ENCODE measurements at places on chromosomes 1 and 21.

DNA sequence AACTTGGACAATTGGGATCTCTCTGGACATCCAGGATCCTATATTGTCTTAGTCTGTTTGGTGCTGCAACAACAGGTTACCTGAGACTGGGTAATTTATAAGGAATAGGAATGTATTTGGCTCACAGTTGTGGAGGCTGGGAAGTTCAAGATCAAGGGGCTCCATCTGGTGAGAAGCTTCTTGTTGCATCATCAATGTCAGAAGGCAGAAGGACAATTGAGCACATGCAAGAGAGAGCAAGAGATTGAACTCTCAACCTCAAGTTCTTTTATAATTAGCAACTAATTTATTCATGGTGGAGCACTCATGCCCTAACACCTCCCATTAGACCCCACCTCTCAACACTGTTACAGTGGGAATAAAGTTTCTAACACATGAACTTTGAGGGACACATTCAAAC lies 124.7 kb upstream of the ETV3 start:
- DNase-seq, result no peak

- DNase-seq, result no peak
Measured at GRCh38 chr1:20630729-20631128, 2.5 kb upstream of the PINK1 start.

DNA sequence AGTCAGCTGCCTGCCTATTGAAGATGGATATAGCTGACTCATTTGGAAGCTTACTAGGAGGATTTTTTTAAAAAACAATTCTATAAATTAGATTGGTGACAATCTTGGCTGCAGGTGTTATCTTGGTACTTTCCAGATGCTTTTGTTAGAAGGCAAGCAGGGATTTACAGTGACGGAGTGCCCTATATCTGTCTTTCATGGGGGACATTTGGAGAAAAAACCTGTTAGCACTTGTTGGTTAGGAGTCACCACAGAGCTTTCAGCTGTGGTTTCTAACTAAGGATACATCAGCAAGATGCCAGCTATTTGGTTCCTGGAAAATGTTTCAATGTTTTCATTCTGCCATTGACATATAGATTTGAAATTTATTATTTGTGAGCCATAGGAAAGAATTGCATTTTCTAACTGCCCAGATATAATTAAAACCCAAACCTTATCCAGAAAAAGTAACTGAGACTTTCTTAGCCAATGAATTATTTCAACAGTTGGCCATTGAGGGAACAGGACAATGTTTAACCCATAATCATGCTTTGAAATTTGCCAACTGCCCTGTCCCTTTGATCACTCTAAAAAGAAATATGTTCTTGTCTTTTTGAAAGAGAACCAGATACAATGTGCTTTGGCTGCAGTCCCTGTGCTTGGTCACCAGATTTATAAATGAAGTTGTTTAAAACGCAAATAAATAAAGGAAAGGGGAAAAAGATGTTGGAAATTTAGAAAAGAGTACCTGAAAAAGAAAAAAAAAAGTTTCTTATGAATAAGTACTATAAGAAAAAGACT lies 761.0 kb upstream of the CXADR start:
- no peak for DNase-seq

- peak; percentile 9 for DNase-seq
Measured at GRCh38 chr1:111743679-111744101, 4.5 kb upstream of the INKA2 start.

- DNase-seq, result no peak
Measured at GRCh38 chr1:24348196-24348595, 29.0 kb downstream of the GRHL3 start.

DNA sequence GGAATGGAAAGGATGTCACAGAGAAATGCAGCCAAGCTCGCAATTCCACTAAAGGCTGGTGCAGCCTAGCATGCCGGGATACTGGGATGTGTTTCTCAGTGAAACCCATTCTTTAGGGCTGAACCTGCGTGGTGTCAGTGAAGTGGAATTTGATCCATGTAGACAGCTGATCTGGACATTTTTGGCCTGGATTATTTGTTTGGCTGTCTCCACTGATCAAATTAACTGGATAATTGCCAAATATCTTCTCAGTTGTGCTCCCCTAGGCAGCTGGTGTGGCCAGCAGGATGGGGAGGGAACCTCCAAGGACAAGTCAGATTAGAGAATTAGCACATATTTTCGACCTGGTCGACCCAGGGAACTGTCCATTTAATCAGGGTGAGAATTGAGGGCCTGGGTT lies 318.4 kb downstream of the RPS6KC1 start:
- no peak for DNase-seq

GRCh38 chr1:55034476-55035133 lies 4.7 kb upstream of the PCSK9 start:
- no peak for DNase-seq

GRCh38 chr1:196689001-196689400 lies 37.2 kb downstream of the CFH start:
- no peak for DNase-seq

- DNase-seq, result no peak
Measured at GRCh38 chr1:93579891-93580290, 101.7 kb downstream of the BCAR3 start.

DNA sequence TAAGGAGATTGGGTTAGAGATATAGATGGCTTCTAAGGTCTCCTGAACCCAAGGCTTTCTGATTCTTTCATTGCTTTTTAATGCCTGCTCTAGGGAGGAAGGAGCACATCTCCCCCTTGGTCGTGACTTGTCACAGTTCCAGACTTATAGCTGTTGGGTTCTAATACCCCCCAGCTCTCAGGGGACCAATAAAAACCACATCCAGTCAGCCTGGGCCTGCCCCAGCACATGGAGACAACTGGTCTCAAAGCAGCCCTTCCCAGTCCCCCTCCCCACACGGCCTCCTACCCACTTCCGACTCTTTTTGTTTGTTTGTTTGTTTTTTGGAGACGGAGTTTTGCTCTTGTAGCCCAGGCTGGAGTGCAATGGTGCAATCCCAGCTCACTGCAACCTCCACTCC lies 23.3 kb downstream of the QSOX1 start:
- no peak for DNase-seq

DNA sequence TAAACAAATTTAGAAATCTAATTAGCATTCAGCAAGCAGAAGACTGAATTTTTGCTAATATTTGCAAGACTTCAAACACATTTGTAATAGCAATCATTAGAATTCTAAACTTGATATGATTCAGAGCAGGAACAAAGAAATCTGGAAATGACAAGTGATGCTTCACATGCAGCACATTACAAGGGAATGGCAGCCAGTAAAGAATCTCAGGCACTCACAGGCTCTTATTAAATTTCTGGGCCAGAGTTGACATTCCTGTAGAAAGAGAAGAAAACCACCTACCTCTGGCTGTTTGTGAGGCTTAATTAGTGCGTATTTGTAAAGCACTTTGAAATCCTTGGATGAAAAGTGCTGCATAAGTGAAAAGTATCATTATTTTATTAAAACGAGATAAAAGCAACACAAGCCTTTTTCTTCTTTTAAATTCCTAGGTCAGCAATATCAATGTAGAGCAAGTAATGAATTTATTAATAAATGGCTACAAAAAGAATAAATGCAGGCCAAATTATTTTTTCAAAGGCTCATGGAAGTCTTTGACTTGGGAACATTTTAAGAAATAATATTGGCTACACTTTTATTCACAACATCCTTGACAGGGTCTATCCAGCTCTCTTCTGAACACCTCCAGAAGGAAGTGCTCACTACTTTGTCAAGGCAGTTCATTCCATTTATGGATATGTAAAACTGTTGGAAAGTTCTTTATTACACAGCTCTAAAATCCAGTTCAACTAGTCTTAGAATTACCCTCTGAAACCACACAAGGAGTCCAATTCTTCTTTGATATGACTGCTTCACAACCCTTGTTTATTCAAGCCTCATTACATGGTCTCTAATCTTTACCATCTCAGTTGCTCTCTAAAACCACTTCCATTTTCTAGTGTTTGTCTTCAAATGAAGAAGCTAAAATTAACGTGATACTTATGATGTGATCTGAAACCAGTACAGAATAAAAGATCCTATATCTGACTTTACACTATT lies 32.1 kb upstream of the SCYL3 start:
- DNase-seq, result no peak

DNA sequence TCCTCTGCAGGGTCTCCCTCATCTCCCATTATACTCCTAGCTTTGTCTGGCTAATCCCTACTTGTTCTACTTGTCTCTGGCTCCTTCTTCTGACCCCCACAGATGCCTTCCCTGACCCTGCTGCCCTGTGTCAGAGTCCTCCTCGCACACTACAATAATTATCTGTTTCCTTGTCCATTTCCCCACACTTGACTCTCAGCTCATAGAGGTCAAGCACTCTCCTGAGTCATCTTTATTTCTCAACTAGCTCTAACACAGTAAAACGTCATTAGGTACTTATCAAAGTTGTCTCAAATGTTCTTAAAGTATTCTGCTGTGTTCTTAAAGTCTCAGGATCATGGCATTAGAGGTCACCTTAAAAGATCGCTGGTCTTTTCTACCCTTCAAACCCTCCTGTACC lies 47.1 kb downstream of the C8A start:
- no peak for DNase-seq

- DNase-seq, result no peak
Measured at GRCh38 chr1:78126506-78126905, 80.7 kb downstream of the GIPC2 start.

- no peak for DNase-seq
Measured at GRCh38 chr1:72284084-72284347, 1.7 kb upstream of the NEGR1 start.

DNA sequence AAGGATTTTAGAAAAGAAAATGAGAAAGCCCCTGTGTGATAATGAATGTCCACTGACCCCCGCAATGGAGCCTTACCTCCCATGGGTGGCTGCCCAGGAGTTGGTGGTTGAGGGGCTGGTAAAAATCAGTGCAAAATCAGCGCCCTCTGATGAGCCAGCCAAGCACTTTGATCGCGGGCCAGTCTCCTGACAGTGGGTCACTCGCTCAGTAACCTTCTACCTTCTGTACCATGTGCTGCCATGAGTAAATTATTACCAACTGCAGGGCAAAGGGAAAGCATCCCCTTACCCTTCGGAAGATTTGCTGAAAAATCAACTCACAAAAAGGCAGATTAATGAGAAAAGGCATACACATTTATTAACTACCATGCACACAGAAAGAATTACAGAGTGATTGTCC lies 58.8 kb downstream of the KCNK1 start:
- DNase-seq, result no peak

DNA sequence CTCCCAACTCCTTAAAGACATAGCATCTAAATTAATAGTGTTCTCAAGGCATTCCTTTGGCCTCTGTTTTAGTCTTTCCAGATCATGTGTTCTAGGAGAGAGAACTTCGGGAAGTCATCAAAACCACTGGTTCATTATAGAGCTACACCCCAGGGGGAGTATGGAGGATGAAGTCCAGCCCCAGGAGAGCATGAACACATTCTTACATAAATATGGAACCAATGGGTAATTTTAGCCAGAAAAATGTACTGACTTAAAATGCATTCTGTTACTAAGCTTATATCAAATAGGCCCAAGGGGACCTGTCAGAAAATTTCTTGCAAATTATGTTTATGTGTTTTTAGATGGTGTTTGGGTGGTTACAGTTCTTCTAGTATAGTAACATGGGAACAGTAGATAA lies 165.2 kb downstream of the NTMT2 start:
- no peak for DNase-seq

- DNase-seq, result no peak
Measured at GRCh38 chr1:20601129-20601825, 12.4 kb downstream of the CDA start.

DNA sequence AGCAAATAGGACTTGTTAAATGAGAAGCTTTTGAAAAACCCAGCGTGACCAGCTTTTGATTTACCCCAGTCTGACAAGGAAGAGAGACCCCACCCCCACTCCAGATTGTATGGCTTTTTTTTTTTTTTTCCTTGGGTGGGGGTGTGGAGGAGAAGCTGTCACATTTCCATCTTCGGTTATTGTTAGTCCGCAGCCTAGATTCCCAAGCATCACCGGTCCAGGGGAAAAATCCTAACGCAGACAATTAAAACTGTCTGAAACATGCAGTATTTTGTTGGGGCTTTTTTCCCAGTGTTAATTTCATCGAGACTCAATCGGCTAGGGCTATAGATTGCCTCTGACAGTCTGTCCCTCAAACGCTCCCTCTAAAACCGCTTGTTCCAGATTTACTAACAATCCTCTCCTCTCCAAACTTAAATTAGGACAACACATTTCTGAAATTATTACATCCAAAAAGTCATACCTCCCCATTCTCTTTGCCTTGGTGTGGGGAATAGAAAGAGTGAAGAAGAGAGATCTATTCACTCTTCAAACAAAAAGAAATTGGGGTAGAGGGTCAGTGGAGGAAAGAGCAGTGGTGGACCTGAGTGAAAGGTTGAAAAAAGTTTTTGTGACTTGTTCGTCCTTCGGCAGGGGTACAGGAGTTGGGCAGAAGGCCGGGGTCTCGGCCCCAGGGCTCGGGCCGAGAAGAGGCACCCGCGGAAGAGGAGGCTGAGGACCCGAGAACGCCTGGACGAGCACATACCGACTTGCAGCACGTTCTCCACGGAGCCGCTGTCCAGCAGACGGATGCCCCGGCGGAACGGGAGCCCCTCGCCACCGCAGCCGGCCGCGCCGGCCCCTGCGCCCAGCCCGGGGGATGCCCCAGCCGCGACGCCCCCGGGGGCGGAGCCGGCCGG lies 1.1 kb downstream of the ZSWIM5 start:
- DNase-seq, result peak; percentile 38

DNA sequence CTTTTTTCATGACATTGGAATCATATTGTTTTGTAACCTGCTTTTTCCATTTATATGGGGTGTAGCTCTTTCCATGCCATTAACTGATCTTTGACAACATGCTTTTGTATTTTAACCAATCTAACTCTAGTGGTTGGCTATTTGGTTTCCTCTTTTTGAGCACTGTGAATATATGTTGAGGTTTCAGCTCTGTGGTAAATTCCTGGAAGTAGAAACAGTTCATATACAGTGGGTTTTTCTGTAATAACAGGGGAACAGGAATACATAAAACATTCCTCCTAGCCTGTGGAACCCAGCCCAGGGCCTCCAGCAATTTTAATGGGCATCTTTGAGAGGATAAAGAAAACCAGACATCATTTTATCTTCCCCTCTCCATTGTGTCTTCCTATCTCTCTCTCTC lies 17.4 kb downstream of the AZIN2 start:
- no peak for DNase-seq

- DNase-seq, result peak; percentile 91
Measured at GRCh38 chr1:51235673-51236530, at the start of gene RNF11. Gene RNF11 (plus strand): TSS chr1:51236273. CDS start chr1:51236757, 484 bp downstream.

- no peak for DNase-seq
Measured at GRCh38 chr1:74822851-74823401, 90.0 kb downstream of the TYW3 start.

- no peak for DNase-seq
Measured at GRCh38 chr1:93595743-93596142, 85.9 kb downstream of the BCAR3 start.

- no peak for DNase-seq
Measured at GRCh38 chr1:20029178-20029912, 40.6 kb upstream of the PLA2G5 start.

DNA sequence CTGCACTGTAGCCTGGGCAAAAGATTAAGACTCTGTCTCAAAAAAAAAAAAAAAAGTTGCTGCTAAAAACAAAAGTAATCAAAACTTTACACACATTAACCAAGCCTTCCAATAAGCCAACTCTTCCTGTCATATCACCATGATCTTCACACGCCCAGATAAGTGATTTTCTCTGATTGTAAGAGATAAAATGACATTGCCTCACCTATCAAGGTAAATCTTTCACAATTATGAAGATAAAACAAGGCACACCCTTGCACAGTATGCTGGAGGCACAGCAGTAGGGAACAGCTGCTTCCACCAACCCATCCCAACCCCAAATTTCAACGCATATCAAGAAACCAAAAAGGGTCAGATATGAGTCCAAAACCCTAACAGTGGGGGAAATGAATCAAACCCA lies 8.8 kb upstream of the TIAM1 start:
- DNase-seq, result no peak

Data from stimulated activated CD4-positive, alpha-beta T cell treated with anti-CD3 and anti-CD28 coated beads, Interleukin-2, amount 100 ng/mL, for 24 hours (primary cell).